CD4-positive, alpha-beta T cell treated with Interferon alpha-2 for 1 hour (primary cell): ENCODE measurements at places on chromosomes 16 and 17.

DNA sequence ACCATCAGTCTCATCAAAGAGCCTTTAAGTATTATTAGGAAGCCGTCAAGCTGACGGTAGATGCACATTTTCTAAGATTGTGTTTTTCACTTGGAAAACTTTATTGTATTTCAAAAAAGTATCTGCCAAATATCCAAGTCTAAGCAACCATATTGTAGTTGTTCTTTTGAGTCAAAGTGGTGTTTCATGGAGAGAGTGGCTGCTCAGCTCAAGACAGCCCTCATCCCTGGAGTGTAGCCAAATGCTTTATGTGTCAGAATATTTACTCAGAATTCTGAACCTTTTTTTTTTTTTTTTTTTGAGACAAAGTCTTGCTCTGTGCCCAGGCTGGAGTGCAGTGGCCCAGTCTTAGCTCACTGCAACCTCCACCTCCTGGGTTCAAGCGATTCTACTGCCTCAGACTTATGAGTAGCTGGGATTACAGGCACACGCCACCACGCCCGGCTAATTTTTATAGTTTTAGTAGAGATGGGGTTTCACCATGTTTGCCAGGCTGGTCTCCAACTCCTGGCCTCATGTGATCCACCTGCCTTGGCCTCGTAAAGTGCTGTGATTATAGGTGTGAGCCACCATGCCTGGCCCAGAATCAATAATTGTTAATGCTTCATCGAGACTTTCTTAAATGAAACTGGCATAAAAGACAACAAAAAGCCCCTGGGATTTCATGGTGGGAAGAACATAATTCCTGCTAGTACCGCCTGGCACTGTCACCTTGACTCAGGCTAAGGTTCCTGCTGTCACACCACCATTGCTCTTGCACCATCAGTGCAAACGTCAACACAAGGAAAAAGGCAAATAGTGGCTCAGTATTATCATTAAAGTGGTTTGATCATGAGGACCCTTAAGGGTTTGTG lies 45.5 kb downstream of the PRKCA start:
- DNase-seq = no peak

GRCh38 chr16:70257391-70257790 lies 5.7 kb upstream of the EXOSC6 start:
- no peak for DNase-seq

DNA sequence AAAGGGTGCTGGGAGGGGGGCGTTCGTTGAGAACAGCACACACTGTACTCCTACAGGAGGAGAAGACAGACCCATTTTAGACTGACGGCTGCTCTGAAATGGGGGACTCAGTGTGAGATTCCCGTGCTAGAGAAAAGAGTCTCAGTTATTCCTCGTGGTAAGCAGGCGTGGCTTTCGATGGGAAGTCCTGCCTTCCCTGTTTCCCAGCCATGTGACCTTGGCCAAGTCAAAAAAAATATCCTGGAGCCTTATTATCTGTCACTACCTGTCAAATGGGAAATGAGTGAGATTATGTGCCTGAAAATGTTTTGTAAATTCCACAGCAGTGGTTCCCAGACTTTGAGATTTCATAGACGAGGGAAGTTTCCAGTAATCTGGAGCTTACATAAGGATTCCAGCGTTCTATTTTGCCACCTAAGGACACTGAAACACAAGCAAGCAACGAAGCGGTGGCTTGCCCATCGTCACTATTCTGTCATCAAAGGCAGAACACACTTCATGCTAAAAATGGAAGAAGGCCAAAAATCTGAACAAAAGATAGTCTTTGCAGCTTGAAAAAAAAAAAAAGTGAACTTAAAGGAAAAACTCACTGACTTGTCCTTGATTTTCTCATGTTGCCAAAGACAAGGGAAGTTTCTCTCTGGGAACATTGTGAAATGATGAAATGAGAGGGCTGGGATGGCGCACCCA lies 253.4 kb upstream of the RPL38 start:
- DNase-seq = no peak

GRCh38 chr17:79612468-79613194 lies 1.8 kb upstream of the RBFOX3 start:
- DNase-seq = no peak

- DNase-seq = no peak
Observed at GRCh38 chr17:63967953-63968352, 4.8 kb downstream of the SCN4A start.

DNA sequence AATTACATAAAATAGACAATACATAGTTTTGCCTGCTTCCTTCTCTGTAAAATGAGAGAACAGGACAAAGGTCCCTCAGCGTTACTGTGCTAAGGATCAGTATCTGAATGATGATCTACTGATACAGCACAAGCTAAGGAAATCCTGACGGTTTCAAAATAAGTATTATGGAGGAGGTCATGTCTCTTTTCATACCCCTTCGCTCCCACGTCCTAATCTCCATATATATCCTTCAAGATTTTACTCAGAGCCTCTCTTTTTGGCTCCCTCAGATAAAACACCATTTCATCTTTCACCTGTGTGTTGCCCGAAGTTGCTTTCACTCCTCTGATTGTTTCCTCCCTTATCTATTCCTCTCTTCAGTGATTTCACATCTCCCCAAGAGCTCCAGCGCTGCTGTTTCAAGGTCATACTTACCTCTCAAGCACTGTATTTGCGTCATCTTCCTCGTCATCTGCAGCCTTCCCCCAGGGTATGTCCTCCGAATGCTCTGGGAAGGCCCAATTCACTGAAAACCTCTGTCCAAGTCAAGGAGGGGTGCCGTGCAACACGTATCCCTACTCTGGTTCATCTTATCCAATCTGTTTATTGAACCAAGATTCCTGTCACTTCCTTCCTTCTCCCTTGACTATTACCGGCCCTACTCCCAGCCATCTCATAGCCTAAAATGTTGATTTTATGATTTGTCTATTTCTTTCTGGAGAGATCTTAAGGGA lies 1.2 kb upstream of the BLTP2 start:
- DNase-seq = no peak

DNA sequence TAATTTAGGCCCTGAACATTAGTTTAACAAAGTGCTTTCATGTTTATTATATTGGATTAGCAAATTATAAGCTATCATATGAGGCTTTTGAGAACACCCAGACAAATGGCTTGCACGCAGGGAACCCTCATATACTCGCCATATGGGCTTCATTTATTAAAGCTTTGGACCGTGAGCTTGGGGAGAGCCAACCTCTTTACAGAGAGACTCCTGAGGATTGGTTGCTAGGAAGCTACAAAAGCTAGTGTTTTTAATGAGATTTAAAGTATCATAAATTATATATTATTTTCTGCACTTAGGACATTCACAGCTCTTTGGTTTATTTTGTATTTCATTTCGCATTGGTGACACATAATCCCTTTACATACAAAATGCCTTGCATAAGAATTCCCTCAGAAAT lies 193.8 kb upstream of the TOX3 start:
- no peak for DNase-seq

- no peak for DNase-seq
Observed at GRCh38 chr16:78675951-78676792, 576.7 kb downstream of the WWOX start.

GRCh38 chr17:67606896-67607604 lies 110.7 kb upstream of the NOL11 start:
- DNase-seq = no peak

DNA sequence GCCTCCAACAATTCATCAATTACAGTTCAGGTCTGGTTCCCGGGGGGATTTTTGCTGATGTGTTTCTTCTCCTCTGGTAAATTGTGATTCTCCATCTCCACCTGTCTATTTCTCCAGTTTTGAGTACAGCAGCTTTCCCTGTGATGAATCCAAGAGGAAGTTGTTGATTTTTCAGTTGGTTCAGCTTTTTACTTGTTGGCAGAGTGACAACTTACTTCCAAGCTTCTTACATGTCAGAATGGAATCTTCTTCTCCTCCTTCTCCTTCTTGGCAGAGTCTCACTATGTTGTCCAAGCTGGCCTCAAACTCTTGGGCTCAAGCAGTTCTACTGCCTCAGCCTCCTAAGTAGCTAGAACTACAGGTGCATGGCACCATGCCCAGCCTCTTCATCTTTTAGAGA lies 33.4 kb upstream of the TMEM92 start:
- no peak for DNase-seq
